ENCODE measurements at places on chromosomes 6 and 20.

- DNase-seq, result no peak
These were observed 68.5 kb upstream of the FOXO3 start for GRCh38 chr6:108492131-108492766.

GRCh38 chr6:150323205-150323604, 45.6 kb upstream of the IYD start:
- no peak for DNase-seq

GRCh38 chr6:143607974-143608373, 69.8 kb upstream of the PHACTR2 start:
- DNase-seq, result no peak

DNA sequence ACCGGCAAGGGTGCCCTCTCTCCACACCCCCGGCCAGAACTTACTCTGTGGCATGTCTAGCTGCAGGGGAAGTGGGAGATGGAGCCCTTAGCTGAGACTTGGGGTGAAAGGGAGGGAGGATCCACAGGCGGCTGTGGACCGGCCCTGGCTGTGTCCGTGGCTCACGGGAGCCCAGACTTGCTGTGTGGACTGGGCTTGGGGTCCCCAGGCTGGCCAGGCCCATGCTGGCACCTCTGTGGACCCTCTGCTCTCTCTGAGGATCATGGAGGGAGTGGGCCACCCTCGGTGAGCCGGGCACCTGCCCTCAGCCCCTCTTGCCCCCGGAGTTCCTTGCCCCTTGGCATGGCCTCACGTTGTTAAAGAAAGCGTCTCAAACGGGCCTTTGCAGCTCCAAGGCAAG, 8.9 kb upstream of the NTSR1 start:
- DNase-seq, result no peak

DNA sequence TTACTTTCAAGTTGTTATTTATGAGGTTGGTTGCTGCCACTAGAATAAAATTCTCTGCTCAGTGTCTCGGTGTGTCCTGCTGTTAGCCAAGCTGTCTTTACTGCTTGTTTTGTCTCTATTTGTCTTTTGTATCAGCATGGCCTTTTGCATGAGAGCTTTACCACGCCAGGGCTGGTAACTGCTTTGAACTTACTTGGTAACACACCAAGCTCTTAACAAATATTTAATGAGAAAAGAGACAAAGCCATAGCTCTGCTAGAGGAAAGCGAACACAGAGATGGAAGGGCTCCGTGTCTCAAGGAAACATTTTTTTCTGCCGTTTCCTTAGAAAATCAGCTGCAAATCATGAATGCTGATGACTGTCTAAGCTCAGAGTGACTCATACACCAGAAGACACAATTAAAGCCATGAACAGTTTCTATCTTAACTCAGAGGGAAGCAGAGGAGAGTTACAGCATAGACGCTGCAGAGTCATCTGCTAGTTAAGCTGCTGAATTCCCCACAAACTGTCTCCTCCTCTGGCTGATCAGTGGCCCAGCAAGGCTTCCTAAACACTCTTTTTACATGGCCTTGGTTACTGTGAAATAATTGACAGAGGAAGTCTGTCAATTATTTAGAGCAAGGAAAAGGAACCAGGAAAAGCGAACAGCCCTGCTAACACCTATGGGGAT, 44.8 kb downstream of the AGPAT4 start:
- no peak for DNase-seq

GRCh38 chr20:63322933-63323273, 29.9 kb downstream of the COL20A1 start:
- DNase-seq, result no peak

DNA sequence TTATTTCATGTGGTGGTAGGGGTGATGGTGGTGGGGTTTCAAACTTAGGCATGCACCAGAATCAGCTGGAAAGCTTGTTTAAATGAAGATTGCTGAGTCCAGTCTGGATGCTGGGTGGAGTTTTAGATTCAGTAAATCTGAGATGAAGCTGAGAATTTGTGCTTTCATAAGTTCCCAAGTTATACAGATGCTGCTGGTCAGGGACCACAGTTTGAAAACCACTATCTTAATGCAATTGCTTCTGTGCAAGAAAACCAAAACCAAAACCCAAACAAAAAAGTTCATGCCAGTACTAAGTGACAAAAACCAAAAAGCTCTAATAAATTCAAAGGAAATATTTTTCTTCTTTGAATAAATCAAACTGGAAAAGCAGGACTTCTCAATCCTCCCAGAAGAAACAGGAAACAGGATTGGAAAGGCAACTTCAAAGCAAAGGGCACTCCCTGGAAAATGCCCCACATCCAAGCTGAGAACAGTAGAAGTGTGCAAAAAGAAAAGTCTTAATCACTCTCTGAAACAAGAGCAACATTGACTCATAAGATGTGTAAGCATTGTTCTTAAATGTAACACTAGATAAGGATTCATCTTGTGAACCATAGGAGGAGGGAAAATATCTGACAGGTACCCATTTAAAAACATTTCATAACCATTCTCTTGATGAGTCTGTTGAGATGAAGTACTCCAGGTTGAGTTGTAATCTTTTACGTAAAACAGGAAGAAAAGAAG, 481.5 kb upstream of the HSF2 start:
- no peak for DNase-seq

DNA sequence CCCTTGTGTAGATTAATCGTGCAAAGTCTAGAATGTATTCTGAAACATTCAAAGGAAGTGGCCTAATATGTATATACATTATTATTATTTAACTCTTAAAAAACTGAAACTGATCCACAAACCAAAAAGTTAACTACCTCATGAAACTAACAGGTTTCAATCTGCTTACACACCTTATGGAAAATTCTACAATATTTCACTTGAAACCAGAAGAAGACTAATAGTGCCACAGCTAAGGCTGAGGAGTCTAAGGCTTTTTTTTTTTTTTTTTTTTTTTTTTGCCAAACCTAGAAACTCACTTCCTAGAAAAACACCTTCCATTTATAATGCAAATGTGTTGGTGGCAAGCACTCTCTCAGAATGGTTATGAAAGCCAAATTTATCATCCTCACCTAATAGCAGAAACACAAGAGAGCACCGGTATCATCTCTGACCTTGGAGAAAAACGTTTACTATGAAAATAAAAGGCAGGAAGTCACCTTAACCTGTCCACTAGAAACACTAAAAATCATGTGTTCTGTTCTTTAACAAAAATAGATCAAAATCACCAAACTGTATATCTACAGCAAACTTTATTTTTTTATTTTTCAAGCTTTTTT, 586.1 kb downstream of the FRK start:
- no peak for DNase-seq

DNA sequence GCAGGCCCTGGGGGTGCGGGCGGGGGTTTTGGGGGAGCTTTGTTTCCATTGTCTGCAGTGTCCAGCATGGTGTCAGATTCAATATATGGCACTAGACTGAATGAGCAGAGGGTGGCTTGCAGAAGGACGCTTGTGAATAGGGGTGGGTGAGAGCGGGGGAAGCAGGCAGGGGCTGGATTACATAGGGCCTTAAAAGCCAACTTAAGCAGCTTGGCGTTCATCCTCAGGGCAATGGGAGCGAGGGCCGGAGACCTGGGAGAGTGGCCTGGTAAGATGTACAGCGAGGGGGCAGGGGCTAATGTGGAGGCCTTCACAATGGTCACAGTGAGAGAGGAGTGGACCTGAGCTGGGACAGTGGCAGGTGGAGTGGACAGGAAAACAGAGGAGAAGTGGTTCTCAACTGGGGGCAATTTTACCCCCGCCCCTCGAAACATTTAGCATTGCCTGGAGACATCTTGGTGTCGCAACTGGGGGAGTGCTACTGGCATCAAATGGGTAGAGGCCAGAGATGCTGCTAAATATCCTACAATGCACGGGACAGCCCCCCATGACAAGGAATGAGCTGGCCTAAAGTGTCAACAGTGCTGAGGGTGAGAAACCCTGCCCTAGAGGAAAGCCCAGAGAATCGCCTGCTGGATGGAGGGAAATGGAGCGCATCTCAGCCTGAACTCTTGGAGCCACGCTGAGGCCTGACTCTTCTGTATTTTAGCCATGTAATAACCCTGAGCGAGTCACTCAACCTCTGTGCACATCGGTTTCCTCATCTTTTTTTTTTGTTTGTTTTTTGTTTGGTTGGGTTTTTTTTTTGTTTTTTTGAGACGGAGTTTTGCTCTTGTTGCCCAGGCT, 15.1 kb upstream of the BAK1 start:
- DNase-seq, result no peak

- no peak for DNase-seq
These were observed 56.8 kb downstream of the NCR2 start for GRCh38 chr6:41392246-41392645.

DNA sequence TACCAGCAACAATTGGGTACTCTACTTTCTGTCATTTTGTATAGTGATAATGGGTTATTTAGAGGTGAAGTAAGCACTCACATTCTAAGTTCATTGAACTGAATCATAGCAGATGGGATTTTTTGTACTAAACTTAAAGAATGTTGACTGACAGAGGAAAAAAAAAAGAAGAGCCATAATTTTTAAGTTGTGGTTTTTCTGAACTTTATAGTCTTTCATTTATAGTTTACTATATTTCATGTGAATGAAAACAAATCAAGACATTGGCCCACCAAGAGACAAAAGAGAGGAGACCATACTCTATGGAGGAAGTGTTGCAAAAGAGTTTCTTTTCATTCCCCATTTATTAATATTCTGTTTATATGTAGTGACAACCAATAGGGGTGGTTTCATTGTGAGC, 685.7 kb downstream of the BCKDHB start:
- DNase-seq, result no peak

- no peak for DNase-seq
These were observed 3.4 kb downstream of the CST2 start for GRCh38 chr20:23823111-23823510.

DNA sequence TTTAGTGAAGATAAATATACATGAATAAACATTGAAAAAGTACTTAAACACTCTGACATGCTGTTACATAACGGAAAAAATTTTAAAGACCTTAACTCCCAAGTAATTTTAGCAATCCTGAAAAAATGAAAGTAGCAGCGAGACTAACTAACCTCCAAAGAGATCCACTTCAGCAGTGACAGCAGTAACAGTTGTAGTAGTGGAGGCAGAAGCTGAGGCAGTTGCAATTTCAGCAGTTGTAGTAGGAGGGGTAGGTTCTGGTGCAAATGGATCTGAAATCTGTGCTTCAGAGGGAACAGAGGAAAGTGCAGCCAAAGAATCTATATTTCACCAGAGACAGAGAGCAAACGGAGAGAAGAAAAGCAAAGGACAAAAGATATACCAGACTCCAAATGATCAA, 88.8 kb downstream of the PRSS35 start:
- DNase-seq, result no peak

DNA sequence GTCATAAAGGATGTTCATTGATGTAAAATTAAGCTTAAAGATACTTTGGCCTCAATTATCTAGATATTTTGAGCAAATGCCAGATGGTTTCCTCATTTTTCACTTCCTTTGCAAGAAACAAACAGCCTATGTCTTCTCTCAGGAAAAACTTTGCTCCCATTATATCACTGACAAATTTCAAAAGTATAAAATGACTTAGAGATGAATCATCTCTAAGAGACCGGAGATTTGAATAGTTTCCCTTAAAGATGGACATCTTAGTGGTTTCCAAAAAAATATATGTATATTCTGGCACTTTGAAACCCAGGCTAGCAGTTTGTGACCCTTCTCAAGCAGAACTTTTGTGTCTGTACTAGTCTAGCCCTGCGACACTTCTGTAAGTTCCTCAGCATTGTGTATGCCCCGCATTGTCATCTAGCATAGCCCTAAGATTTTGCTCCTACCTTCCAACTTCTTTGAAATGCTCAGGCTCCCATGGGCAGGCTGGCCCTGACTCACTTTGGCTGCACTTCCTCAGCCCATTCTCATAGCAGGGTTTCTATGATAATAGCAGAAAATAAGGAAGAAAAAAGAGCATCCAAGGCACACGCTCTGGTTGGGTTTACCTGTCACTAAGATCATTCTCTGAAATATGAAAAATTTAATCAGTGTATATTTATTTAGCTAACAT, 25.7 kb upstream of the POU3F2 start:
- no peak for DNase-seq

GRCh38 chr20:21707999-21708737, 2.7 kb downstream of the PAX1 start:
- DNase-seq, result no peak

GRCh38 chr6:35471836-35472345, 3.7 kb downstream of the RPL10A start:
- no peak for DNase-seq

GRCh38 chr6:28757429-28758045, 166.2 kb downstream of the TRIM27 start:
- DNase-seq, result no peak

DNA sequence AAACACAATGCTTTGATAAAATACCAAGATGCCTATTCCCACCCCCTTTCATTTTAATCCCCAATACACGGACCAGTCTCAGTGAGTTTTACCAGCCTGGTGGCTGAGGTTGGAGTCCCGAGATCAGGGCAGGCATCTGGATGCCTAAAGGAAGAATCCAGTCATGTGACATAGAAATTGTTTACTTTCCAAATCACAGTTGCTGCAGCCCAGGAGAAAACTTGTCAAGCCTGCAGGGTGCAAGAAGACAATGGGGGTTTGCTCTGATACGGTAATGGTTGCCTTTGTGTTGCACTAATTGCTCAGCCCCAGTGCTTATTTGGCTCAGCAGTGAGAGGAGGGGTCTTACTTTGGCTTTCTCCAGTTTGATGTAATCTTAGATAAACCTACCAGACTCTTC, 308.5 kb upstream of the POU3F2 start:
- no peak for DNase-seq

- no peak for DNase-seq
These were observed 10.0 kb downstream of the SIM1 start for GRCh38 chr6:100454551-100455229.

DNA sequence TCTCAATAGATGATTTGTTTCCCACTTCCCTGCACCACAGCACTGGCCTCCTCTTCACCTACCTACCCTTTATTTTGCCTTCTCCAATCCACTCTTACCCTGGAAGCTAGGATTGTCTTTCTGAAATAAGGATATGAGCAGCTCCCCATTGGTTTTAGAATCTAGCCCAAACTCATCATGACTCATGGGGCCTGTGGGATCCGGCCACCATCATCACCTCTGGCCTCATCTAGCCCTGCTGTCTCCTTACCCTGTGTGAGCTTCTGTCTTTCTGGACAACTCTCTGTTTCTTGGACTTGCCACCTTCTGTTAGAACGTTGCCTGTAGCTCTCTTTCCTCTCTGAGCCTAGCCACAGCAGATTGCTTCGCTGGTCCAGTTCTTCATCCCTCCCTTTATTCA, 277.1 kb downstream of the PAX1 start:
- DNase-seq, result no peak

GRCh38 chr6:2796861-2797260, 31.7 kb downstream of the WRNIP1 start:
- DNase-seq, result no peak
